ENCODE measurements at places on chromosomes 6 and 20.
A peak's percentile ranks its signal among the peaks of the same experiment; 100 is the strongest.

DNA sequence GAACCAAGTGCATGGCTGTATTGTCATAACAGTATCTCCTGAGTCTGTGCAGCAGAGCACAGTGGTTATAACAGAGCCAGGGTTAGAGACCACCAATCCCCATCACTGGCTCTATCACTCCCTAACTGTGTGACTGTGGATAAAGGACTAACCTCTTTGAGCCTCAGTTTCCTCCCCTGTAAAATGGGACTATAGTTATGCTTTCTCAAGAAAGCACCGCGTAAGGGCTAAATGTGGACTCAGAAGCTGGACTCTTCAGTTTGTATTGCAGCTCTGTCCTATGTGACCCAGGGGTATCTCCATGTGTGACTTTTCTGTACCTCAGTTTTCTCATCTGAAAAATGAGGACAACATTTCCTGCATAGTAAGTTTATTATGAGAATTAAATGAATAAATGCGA is 59.9 kb downstream of the TRAM2 start:
- no peak for DNase-seq

- peak; percentile 88 for DNase-seq
Observed at GRCh38 chr6:157954150-157955117, 27.2 kb upstream of the SYNJ2 start.

DNA sequence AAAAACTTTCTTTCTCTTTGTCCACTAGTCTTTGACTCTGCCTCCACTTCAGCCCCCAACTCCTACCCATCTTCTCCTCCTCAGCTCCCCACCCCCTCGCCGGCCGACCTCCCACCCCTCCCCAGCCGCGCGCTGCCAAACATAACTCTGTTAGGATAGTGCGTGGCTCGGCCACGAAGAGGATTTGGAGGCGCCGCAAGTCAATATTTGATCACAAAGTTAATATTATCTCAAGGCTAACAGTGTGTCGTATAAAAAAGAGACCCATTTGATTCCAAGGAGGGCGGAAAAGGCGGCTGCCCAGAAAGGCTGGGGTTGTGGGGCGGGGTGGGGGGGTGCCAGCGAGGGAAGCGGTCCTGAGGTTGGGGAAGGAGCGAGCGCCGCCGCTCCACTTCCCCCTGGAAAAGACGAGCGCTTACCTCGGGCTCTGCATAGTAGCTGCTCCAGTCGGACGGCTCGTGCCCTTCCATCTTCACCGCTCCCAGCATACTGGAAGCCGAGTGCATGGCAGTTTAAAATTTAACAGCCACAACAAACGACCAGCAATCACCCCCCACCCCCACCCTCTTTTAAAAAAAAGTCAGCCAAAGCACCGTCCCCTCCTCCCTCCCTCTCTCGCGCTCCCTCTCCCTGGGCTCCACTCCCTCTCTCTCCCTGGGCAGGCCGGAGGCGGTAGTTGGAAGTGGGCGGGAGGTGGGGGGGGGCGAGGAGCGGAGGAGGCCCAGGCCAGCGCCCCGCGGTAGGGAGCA is 425 bp downstream of the FOXA2 start:
- DNase-seq: peak; percentile 80

- peak; percentile 83 for DNase-seq
Observed at GRCh38 chr6:156082012-156082411, 626.4 kb upstream of the NOX3 start.

- no peak for DNase-seq
Observed at GRCh38 chr20:47003223-47003622, 108.6 kb downstream of the EYA2 start.

GRCh38 chr20:36779656-36780025 is 6.1 kb upstream of the DSN1 start:
- peak; percentile 11 for DNase-seq

DNA sequence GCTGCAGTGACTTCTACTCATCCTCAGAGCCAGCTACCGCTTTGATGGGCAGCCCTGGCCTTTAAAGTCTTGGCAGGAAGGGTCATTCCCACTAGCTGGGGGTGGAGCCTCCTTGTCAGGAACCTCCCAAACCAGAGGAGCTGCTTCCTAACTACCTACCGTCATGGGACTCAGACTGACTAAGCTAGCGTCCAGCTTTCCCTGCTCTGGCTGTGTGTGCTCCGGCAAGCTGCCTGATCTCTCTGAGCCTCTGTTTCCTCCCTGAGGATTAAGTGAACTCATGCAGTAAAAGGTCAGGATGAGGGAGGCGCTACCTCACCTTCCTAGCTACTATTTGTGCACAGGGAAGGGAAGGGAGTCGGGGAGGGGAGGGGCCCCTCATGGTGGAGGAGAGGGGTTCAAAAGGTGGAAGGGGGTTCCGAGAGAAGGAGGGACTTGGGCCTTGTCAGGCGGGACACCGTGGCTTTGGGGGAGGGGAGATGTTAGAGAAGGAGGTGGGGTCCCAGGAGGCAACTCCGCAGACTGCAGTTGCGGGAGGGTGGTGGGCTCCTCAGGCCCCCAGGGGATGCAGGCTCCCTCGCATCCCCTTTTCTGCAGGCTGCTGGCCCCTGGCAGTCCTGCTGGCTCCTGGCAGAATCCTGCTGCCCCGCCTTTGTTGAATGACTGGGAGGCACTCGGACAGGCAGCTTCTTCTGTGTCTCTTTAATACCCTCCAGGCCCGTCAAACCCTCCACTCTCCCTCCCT is 9.8 kb downstream of the DUSP15 start:
- no peak for DNase-seq

DNA sequence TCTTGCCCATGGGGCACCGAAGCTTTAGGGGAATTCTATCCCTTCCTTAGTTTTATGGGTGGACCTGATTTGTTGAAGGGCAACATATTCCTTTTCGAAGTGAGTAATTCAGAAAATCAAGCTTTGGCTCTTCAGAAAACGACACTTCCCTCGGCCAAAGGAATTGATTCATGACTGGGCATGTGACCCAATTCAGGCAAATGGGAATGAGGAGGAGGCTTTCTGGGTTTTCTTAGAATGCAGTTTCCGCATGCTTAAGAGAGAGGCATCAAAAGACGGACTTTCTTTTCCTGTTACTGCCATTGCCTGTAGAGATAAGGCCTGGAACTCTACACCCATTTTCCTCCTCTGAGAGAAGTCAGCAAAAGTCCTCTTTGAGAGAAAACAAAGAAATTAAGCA is 179.5 kb downstream of the RFPL4B start:
- no peak for DNase-seq

GRCh38 chr6:135021310-135022049 is 33.1 kb downstream of the HBS1L start:
- no peak for DNase-seq

DNA sequence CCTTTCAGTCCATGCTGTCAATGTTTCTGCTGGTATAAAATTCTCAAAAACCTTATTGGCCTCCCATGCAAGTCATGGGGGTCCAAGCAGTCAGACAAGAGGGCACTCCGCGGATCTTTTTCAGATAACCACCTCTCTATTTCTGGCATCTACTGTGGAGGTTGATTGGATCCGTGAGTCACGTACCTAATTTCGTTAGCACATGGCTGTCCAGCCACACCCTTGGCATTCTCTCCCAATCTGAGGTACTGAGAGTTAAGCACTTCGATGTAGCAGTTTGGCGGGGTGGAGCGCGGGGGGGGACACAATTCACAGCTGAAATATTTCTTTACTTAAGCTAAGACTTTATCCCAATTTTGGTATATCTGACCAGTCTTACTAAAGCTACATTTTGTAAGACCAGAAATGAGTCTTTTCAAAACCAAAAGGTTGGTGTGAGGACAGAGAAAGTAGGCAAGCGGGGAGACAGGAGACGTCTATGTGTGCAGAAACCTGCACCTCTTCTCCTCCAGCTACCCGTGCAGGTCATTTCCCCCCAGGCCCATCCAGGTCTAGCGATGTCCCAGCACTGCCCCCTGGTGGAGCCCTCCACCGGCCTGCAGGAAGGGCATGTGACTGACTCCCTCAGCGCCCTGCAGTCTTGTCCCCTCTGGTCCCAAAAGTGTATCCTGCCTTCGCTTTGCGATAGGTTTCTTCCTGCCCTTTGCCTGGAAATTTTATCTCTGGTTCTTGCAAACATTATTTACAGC is 113.1 kb downstream of the ADAT2 start:
- DNase-seq: peak; percentile 48

All from NCI-H526 (cell line).